Adipocyte (in vitro differentiated cells): ENCODE measurements at places on chromosomes 13 and 19.
A peak's percentile ranks its signal among the peaks of the same experiment; 100 is the strongest.

DNA sequence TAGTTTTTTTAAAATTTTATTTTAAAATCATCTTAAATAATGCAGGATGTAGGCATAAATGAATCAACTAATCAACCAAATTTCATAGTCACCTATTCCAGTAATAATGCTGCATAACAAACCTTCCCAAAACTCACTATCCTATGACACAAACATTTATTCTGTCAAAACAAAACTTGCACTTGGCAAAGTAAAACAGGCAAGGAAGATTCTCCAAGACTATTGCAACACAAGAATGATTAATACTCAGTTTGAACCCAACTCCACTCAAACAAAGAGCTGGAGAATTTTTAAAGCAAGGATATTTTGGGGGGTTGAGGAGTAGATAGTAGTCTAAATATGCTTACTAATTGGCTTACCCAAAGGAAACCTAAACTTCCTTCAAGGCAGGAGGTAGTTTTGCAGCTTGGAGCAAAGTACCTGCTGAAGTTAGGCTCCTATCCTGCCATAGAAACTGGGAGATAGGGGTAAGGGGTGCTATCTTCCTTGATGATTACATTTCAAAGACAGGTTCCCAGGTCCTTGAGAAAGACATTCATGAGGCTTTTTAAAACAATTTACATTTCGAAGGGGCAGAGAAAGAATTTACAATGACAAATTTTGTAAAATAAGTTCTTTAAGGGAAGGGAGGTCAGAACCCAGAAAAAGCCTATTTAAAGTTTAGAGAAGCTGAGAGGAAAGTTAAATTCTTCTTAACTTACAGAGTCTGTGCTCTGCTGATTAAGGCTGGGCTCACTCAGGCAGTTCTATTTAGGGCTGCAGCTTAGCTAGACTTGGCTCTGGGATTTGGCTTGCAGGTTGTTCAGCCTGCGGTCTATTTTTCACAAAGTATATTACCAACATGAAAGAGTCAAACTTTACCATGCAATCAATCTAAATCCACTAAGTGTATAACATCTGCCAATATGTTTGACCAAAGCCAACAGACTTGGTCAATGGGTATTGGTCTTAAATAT is 549.0 kb downstream of the KCTD12 start:
- no peak for DNase-seq

DNA sequence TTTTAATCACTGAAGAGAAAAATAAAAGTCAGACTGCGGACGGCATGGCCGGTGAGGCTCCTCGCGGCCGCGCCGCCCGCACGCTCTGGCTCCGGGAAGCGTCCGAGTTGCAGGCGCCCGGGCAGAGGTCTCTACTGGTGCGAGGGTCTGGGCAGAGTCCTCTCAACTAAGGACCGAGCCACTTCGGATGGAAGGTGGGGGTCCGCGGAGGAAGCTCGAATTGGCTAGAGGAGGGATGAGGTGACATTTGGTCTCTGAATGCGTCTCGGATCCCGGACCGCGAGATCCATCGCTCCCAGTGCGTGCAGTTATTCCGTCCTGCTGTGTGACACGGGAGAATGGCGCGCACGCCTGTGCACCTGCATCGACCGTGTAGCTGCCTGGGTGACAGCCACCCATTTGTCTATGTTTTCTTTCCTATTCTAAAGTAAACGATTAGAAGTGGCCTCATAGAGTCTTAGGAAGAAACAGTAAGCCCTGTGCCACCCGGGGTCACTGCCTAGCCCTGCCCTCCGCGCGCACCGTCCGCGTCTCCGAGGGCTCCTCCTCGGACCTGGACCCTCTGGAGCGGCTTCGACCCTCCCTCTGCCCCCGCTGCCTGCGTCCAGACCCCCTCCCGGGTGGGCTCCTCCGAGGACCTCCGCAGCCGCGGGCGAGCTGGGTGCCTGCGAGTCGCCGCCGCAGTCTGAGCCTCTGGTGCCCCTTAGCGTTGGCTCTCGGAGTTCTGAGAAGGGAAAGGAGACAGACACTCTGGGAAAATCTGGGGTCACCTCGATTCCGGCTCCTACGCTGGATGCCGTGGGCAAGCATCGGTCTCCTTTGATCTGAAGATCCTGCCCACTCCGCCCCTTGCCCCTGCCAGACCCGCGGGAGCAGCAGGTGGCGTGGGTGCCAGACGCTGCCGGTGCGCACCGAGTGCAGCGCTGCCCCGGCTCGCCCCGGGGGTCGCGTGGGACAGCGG is 347.4 kb downstream of the LIG4 start:
- DNase-seq = peak; percentile 88

DNA sequence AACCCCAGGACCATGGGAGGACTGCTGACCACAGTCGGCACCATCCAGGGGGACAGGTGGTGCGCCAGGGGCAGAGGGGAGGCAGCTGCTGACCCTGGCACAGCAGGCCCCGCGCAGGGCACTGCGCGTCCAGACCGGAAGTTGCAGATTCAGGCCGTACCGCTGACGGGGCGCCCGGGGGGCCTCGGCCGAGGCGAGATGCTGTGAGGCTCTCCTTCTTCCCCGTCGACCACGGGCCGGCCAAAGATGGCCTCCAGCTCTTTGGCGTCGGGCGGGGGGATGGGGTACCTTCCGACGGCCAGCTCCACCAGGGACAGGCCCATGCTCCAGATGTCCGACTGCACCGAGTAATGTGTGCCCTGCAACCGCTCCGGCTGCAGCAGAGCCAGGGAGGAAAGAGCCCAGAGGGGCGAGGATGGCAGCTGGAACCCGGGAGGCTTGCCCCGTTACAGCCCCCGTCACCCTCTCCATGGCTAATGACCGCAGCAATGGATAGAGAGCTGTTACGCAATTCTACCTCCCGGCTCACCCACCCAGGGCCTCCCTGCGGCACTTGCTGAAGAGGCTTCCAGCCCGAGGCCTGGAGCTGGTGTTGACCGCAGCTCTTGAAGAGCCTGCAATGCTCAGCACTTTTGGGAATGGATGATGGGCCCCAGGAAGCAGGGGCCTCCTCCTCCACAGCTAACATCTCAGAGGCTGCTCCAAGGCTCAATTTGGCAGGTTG is 24.7 kb downstream of the MAP2K2 start:
- DNase-seq = no peak

GRCh38 chr19:27986299-27986698 is 1226.7 kb downstream of the UQCRFS1 start:
- no peak for DNase-seq

GRCh38 chr19:3880471-3881271 is at the start of gene ATCAY:
ATCAY (plus strand) TSS chr19:3880685; CDS start chr19:3885768, 5,083 bp downstream.
- DNase-seq = no peak

DNA sequence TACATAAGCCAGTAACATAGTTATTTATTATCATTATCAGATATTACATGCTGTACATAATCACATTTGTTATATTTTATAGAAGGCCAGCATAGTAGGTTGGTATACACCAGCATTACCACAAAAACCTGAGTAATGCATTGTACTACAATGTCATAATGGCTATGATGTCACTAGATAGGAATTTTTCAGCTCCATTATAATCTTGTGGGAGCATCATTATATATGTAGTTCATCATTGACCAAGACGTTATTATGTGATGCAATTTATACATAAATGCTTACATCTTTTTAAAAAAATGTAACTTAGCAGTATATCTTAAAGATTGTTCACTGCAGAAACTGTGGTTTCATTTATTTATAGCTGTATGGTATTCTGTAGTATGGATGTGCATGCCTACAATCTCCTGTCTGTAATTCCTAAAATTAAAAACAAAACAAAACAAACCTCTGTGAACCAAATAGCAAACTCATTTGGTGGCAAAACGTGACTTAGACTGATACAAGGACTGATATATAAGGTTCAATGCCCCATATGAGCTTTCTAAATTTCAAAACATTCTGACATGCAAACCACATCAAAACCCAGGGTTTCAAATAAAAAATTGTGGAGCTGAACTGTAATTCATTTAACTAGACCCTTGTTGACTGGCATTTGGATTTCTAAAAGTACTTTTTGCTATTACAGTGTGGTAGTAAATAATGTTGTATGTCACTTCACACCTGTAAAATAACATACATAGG is 250.9 kb downstream of the DLEU7 start:
- DNase-seq = peak; percentile 72

- DNase-seq = peak; percentile 63
Observed at GRCh38 chr13:52405767-52406494, at the start of gene THSD1. THSD1 (minus strand) TSS chr13:52406172; CDS start chr13:52402600, 3,572 bp downstream.

DNA sequence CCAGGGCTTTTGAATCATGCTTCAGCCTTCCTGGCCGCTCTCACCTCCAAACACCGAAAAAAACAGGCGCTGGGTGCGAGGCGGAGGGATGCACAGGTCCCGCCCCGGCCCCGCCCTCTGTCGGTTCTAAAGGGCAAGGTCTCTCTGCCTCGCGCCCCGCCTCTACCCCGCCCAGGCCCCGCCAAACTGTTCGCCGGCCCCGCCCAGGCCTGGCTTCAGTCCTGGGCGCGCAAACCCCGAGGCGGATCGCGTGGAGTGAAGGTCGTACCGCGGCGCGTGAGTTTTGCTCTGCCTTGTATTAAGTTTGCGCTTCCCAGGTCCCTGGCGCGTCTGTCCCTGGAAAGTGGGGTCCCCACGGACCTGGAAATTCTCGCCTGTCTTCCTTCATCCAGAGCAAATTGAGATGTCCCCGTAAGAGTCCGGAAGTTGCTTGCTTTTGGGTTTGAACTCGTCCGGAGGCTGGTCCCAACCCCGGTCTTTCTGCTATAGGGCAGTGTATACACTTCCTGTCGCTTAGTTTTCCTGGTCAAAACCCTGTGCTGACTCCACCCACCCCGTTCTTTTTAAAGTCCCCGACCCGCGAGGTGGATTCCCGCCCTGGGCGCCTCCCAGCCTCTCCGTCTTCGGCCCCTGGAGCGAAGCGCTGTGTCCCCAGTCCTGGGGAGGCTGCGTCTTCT is 8.4 kb downstream of the ZNF808 start:
- peak; percentile 93 for DNase-seq

DNA sequence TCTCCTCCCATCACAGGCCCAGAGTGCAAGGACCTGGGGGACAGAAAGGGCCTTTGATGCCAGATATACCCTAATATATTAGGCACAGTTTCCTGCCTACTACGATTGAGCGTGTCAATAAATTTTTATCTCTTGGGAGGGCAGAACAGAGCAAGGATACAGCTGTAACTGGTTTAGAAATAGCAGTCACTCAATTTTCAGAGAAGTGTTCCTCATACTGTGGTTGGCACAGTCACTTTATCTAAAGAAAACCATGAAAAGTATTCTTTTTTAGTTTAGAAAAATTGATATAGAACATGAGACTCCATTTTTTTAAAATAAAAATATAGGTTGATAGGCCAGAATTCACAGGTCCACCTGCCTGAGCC is 460 bp upstream of the ZNF155 start:
- no peak for DNase-seq

- DNase-seq = no peak
Observed at GRCh38 chr13:30755678-30756077, 20.3 kb downstream of the ALOX5AP start.

GRCh38 chr13:113860051-113860664 is 3.7 kb downstream of the GAS6 start:
- DNase-seq = peak; percentile 19

GRCh38 chr13:36214163-36214921 is at the start of gene SOHLH2:
SOHLH2 (minus strand) TSS chr13:36214556; CDS start chr13:36214526, 30 bp downstream.
- DNase-seq = no peak

GRCh38 chr19:11264452-11265176 is 2.3 kb upstream of the DOCK6 start:
- no peak for DNase-seq

GRCh38 chr13:86299128-86299527 is 499.9 kb upstream of the SLITRK6 start:
- no peak for DNase-seq
